ENCODE measurements at places on chromosomes 1 and 21.

- DNase-seq = no peak
Observed at GRCh38 chr1:112925015-112925414, 31.0 kb downstream of the SLC16A1 start.

DNA sequence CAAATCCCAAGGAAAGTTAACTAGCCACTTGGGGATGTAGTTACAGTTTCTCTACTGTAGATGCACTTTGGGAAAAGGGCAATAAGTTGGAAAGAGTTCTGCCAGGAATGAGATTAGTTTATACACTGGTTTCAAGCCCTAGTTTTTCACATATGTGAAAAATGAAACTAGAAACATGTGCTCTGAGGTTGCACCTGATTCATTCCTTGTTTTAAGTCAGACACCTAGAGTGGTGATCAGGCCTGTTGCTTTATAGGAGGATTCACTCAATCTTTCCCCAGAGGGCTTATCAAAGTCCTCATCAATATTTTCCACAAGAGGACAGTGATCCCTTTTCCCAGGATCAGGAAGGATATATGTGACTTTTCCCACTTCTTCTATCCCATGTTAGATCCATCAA, 515.9 kb upstream of the PKN2 start:
- no peak for DNase-seq

- DNase-seq = no peak
Observed at GRCh38 chr21:37562920-37563640, 196.5 kb downstream of the DYRK1A start.

- no peak for DNase-seq
Observed at GRCh38 chr1:83583351-83584014, 415.4 kb downstream of the TTLL7 start.

- no peak for DNase-seq
Observed at GRCh38 chr1:183920651-183921050, 115.7 kb downstream of the RGL1 start.

All from right lung (tissue), 10 donors.